Fibroblast of skin of right biceps (primary cell): ENCODE measurements at places on chromosomes 6 and 20.

- no peak for DNase-seq
Observed at GRCh38 chr6:156396068-156396771, 381.0 kb upstream of the ARID1B start.

DNA sequence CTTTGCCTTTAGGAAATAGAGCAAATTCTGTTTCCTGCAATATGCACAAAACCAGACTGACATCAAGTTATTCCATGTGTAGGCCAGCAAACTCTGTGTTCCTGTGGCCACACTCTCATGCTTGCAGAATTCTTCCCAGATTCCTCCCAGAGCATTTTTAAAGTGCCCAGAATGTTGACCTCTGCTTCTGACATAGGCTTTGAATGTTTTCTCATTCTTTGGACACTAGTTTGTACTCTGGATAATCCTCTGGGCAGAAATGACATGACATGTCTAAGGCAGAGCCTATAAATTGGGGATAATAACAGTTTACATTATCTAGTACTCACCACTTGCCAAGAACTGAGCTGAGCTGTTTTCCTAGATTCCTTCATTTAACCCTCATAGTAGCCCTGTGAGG, 9.2 kb upstream of the EFHC1 start:
- DNase-seq, result no peak

DNA sequence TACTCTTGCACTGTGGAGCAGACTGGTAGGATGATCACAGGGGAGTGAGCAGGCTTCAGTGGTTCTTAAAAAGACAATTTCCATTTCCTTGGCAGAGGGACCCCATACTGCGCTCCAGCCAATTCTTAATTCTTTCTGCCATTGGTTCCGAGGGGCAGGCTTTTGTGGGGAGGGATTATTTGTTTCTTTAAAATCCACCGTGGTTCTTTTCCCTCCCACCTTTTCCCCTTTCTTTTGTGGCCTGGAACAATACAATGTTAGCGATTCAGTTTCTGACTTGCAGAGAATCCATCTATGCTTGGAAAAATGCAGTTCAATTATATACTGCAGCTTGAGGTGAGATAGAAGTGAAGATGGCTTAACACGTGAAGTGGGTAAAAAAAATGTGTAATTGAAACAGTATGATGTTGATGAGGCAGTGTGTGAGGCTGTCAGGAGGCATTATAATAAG, 379.0 kb upstream of the FLRT3 start:
- DNase-seq, result no peak

DNA sequence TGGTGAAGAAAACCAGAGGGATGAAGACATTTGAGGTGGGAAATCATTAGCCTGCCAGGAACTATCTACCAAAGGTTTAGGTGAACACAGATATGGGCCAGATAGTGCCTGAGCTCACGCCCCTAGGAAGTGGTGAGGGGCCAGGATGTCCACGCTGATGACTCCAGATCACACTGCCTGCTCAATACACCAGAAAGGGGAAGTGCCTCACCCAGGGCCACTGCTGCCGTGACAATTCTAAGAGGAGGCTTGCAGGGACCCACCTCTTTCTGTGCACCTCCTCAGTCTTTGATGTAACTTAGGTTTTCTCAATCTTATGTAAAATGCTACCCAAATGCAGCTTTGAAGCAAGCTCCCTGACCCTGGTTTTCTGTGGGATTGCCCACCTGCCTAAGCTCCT, 5.4 kb upstream of the RAB44 start:
- DNase-seq, result no peak

- DNase-seq, result no peak
Observed at GRCh38 chr6:148521158-148521557, 178.5 kb downstream of the SASH1 start.

DNA sequence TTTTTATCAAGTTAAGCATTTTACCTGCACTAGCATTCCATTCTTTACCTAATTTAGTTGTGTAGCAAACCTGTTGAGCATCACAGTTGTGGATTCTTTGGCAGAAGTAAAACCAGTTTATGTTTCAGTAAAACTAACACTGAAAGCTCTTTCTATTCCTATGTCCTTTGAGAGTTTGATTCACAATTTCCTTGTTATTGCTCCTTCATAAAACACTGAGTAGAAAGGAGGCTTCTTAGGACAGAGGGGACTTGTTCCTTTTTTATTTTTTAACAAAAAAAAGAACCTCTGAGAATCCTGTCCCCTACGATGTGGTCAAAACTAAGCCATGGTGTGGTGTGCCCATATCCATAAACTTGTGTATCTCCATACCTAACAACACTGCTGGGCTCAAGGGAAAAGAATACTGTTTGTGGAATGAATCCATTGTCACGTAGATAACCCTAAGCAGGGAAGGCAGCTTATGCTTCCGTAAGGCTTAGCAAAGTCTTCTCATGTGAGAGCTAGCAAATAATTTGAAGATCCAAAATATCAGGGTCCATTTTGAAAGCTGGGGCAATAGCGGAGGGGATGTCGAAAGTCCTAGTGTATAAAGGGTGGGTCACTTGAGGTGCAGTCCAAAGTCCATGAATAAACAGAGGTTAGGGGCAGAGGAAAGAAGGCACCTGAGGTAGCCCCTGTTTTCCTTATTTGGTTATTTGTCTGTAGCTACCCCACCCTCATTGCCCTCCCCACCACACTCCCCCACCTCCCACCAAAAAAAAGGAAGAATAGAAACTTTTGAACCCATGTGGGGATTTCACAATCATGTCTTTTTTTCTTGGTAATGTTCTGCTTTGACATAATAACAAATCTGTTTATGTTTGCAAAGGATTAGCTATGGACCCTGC, 71.0 kb downstream of the PLAGL1 start:
- DNase-seq, result no peak

GRCh38 chr20:55782224-55782911, 223.0 kb downstream of the CBLN4 start:
- no peak for DNase-seq
